ENCODE measurements at places on chromosomes 11 and 22.

- no peak for DNase-seq
Observed at GRCh38 chr22:17171153-17172028, 12.3 kb upstream of the HDHD5 start.

GRCh38 chr11:121650351-121651256 is 197.8 kb upstream of the SORL1-AS1 start:
- no peak for DNase-seq

DNA sequence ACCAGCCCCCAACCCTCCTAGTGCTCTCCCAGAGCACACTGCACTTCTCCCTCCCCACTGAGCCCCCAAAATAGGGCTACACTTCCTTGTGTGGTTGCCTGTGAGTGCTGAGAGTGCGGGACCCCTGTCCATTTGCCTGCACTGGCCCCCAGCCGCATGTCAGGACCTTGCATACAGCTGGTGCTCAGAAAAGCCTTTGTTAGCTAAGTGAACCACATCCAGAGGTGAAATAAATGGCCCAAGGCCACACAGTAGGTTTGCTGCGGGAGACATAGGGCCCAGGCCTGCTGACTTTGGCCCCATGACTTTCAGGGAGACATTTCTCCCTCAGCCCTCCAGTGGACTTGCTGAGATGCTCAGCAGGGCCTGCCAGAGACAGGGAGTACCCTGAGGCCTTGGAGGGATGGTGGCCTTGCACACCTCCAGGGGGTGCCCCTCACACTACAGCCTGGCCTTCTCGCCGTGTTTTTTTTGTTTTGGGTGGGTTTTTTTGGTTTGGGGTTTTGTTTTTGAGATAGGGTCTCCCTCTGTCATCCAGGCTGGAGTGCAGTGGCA is 10.2 kb downstream of the SSTR3 start:
- DNase-seq: no peak

DNA sequence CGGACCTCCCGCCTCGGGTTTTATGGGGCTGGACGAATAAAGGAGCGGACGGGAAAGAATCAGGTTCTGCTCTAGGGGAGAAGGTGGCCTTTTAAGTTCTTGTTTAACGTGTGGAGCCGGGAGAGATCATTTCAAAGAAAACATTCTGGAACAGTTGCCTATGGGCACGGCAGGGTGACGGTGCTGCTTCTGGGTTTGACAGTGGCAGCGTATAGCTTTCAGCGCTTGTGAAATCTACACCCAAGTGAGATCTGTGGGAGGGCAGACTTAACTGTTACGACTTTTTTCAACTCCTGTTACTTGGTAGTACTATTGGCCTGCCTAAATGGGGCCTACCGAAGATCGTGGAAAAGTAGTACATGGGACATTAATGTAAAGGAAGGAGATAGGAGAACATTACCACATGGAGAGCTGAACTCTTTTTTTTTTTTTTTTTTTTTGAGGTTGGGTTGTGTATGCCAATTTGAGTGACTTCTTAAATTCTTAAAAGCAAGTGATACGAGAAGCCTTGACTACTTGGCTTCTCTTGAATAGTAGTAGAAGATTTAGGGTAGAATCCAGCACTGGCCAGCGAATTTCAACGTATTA is 743 bp downstream of the USP47 start:
- peak; percentile 81 for DNase-seq

DNA sequence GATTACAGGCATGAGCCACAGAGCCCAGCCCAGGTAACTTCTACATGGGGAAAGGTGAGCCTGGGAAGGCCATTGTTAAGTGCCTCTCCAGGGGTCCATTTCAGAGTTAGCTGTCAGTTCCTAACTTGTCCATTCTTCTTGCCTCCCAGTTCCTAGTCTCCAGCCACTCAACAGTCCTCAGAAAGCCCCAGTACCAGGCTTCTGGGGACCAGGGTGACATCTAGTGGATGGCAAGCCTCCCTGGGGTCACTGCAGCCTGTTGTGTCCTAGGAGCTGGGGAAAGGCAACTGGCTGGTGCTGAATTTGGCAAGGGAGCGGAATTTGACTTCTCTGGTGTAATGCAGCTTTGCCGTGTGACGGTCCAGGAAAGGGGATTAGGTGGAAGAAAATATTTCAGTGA is 2.1 kb downstream of the LGALS12 start:
- no peak for DNase-seq

DNA sequence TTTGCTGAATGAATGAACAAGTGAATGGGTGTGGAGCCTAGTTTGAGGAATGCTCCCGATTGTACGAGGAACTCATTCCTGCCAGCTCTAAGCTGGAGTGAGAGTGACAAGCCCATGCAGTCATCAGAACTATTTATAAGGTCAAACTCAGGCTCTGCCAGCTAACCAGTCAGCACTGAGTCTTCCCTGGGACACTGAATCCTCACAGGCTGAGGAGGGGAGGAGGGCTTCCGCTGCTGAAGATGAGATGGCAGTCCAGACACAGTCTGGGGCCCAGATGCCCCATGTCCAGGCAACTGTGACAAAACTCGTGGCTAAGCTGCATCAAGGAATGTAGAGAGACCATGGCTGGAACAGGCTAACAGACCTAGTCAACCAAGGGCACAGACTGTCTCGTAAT is 4.0 kb downstream of the LRP4 start:
- DNase-seq: no peak

GRCh38 chr11:44673688-44674087 is 53.1 kb upstream of the TSPAN18 start:
- no peak for DNase-seq

- no peak for DNase-seq
Observed at GRCh38 chr11:9665749-9666148, 1.9 kb downstream of the SWAP70 start.

Measured in SK-N-MC (cell line).